GM06990 (cell line): ENCODE measurements at places on chromosomes 13 and 19.

DNA sequence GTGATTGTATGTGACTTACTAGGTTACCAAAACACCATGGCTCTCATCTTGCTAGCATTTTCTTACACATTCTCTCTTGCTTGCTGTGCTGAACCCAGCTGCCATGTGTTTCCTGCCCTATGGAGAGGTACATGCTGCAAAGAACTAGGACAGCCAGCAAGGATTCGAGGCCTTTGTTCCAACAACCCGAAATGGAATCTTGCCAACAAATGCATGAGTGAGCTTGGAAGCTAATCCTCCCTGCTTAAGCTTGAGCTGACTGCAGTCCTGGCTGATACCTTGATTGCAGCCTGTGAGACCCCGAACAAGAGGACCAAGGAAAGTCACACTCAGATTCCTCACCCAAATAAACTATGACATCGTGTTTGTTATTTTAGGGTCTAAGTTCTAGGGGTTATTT is 651.2 kb downstream of the SLITRK6 start:
- DNase-seq: no peak

DNA sequence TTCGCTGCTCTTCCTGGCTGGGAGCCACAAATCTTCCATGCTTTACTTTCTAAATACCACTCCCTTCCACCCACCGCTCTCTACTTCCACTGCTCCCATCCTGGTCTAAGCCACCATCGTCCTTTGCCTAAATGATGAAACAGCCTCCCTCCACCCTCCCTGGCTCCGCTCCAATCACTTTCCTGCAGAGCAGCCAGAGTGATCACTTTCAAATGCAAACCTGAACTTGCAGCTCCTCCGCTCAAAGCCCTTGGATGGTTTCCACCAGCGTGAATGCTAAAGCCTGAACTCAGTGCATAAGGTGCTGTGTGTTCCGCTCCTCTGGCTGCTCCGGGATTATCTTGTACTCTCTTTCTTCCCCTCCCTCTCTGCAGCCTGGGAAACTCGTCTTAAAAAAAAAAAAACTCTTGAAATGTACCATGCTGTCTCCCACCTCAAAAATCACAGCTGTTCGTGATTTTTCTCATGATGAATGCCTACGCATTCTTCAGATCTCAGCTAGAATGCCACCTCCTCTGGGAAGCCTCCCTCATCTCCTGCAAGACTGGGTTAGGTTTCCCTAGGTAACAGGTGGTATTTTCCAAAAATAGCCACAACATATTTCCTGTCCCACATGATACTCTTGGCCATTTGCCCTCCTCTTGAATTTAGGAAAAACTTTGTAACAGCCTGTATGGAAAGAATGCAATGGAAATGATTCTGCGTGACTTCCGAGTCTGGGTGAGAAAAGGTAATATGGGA is 3.7 kb upstream of the SIN3B start:
- DNase-seq: no peak

GRCh38 chr19:3765121-3765520 is 2.6 kb downstream of the MRPL54 start:
- no peak for DNase-seq

GRCh38 chr19:35389192-35389861 is 18.5 kb downstream of the GPR42 start:
- no peak for DNase-seq

GRCh38 chr19:55647732-55648584 is at the start of gene CCDC106:
Gene CCDC106, plus strand, starts transcription at chr19:55648212. Its CDS starts 835 bp downstream, at chr19:55649047.
- peak; percentile 85 for DNase-seq

GRCh38 chr13:41835871-41836270 is 125.0 kb downstream of the VWA8 start:
- no peak for DNase-seq

GRCh38 chr19:10407096-10407495 is 3.8 kb upstream of the CDC37 start:
- DNase-seq: no peak

- DNase-seq: no peak
These were observed 70.9 kb downstream of the TM9SF2 start for GRCh38 chr13:99572131-99572530.

- DNase-seq: no peak
These were observed 807.9 kb upstream of the SPRY2 start for GRCh38 chr13:81148822-81149221.

GRCh38 chr19:44582581-44583265 is 30.6 kb upstream of the IGSF23 start:
- peak; percentile 13 for DNase-seq

- DNase-seq: no peak
These were observed 8.4 kb downstream of the PLD3 start for GRCh38 chr19:40356681-40357595.

- DNase-seq: no peak
These were observed 23.3 kb downstream of the SERP2 start for GRCh38 chr13:44396701-44397580.

GRCh38 chr13:37910790-37911189 is 41.2 kb upstream of the TRPC4 start:
- DNase-seq: no peak

DNA sequence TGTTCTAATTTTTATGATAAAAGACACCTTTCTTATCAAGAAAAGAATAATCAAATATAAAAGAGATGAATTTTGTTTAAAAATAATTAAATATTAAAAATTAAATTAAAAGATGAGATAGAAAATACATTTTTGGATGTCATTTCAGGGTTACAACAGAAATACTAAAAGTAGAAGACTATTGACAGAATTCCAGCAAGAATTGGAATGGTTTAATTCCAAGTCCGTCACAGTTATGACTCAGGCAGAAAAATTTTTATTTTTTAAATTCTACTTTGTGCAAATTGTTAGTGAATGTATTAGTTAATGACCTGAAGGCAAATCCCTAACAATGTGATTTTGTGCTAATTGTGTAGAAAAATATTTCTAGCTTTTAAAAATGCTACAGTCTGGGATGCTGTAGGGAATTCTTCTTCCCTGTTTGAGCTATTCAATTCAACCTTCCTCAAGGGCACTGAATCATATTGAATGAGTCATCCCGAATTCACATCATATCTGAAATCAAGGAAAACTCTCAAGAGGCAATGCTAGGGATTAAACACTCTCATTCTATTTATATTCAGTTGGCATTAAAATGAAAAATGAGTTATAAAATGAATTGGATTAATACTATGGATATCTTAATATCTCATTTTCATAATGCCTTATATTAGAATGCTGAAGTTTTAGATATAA is 633.5 kb upstream of the ATXN8OS start:
- DNase-seq: no peak

DNA sequence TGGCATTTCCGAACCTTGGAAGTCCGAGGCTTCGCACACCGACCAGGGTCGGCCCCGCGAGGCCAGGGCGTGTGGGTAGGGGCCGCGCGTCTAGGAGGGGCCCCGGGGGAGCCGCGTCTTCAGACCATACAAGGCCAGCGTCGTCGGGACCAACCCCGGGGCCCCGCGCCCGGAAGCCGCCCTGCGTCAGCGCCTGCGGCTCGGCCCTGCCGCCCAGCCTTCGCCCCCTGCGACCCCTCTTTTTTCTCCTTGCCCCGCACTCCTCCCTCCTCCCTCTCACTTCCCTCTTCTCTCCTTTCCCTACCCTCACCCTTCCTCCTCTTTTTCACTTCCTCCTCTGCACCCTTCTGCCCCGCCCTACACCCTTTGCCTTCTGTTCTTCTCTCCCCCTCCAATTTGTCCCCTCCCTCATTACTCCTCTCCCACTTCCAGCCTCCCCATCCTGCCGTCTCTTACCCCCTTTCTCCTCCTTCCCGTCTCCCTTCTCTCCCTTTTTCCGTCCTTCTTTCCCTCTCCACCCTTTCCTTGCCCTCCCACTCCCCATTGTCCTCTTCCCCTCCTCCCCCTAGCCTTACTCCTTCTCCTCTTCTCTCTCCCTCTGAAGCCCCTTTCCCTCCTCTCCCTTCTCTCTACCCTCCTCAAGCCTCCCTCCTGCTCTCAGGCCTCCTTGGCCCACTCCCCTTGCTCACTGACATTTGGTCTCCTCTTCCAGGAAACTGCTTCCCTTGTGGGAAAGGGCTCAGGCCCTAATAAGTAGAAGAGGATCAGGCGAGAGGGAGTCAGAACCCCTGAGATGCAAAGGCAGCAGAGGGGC is 2.2 kb upstream of the PLEKHG2 start:
- DNase-seq: peak; percentile 90

- peak; percentile 38 for DNase-seq
These were observed 65.1 kb downstream of the TM9SF2 start for GRCh38 chr13:99566125-99567083.

- no peak for DNase-seq
These were observed 12.6 kb downstream of the CD37 start for GRCh38 chr19:49347835-49348234.

GRCh38 chr13:27853335-27853734 is 61.1 kb downstream of the GSX1 start:
- no peak for DNase-seq

DNA sequence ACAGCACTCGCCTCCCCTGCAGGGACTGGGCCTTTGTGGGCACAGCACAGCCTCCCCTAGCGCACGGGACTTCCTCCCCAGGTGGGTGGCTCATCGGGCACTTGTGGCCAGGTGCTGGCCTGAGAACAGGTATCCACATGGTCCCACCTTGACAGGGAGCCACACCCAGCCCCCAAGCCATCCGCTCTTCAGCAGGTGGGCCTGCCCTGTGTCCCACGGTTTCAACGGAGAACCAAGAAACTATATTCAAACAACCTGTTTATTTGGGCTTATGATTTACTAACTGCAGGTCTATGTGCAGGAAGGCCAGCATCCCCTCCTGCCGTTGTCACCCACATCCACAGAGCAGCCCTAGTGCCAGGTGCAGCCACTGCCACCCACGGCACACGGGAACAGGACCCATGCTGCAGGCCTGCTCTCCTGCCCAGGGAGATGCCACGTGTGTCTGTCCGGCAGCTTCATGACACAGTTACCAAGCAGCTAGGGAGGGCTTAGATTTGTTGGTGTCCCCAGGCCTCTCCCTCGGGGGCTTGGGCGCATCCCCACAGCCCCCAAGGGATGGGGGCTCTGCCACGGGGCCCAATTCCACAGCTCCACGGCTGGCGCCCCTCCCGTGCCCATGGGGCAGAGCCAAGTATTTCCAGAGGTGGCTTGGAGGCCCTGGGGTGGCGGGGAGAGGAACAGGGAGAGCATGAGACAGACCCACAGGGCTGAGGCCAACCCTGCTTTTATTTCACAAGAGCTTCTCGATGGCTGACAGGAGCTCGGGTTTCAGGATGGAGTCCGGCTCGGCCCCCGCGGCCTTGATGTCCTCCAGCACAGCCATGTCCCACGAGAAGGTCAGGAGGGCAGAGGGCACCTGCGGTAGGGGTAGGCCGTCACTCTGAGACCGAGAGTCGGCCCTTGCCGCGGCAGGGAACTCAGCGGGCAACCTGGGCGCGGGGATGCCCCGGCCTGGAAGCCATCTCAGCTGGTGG is 12.5 kb downstream of the UBXN6 start:
- no peak for DNase-seq

- DNase-seq: no peak
These were observed 189.0 kb downstream of the LACC1 start for GRCh38 chr13:44068737-44069136.

DNA sequence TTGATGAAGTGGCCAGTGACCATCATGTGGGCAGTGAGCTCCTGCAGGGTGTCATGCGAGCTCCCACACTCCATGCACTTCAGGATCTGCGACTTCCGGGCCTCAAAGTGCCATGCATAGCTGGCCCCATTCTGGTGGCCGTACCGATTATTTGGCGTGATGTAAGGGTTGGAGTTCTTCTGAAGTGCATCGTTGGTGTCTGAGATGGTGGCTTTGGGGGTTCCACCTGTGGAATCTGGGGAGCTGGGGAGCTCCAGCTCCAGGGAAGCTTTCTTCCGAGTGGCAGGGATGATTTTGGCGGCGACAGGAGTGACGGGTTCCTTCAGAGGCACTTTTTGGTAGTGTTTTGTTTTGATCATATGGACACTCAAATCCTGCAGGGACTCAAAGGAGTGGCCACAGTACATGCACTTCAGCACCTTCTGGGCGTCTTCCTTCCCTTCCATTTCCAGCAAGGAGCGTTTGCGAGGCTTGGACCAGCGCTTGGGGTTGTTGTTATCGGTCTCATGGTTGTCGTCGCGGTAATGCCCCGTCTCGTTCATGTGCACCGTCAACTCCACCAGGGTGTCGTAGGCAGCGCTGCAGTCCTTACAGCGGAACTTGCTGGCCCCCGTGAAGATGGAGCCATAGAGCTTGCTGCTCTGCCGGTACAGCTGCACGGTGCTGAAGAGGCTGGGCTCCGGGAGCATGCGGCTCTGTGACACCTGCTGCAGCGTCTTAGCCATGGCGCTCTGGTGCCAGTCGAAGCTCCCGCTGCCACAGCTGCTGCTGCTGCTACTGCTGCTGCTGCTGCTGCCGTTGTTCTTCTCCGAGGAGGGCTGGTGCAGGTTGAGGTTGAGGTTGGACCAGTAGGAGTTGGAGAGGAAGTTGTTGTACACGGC is 70.4 kb downstream of the TSHZ3 start:
- DNase-seq: no peak

DNA sequence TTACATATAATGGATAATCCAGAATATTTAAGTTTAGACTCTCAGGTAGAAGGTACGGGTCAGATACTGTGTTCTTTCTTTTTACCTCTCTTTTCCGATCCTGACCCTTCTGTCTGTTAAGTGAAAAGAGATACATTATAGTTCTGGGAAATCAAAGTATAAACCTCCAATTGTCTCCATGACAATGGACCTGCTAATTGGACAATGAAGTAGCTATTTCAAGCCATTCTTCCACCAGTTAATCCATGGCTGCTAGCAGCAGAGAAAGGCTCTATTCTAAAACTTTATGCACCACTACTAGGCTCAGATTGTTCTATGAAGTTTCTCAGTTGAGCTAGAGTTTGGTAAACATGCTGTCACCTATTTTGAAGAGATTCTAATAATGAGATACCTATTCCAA is 8.3 kb upstream of the NBEA start:
- DNase-seq: no peak

GRCh38 chr13:62997038-62997599 is 1581.5 kb upstream of the PCDH20 start:
- no peak for DNase-seq

DNA sequence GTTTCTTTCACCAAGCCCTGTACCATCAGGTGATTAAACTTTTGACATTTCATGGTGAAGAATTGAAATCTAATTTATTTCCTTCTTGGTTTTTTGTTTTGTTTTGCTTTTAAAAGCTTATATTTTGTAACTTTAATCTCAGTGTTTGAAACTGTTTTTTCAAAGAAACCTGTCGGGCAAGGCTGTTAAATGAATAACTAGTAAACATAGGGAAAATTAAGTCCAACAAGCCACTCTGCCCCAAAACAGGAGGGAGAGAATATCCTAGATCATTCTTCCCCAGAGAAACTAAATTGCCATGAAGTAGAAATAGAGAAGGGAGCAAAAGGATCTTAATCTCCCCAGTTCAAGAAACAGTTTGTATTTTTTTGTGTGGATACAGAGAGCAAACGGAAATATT is 98.2 kb downstream of the FREM2 start:
- DNase-seq: no peak
